ENCODE measurements at places on chromosomes 1 and 21.

DNA sequence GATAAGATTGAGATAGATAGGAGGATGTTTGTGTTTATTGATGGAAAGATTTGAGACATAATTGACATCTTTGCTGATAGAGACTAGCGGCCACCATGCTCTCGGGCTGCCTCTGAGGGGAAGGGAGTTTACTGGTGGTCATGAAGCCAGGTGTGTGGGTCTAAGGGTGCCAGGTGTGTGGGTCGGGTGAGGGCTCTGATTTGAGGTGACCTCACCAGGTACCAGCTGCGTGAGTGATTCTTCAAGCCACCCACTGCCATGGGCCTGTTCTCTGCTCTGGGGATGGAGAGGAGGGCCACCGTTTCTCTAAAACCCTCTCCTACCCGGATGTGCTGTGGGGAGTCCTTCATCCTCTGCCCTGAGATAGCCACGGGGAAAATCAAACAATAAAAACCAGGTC is 3.2 kb downstream of the UBASH3A start:
- DNase-seq = no peak

GRCh38 chr1:29820401-29820800 is 584.1 kb downstream of the PTPRU start:
- DNase-seq = no peak

GRCh38 chr1:8873506-8874229 is 4.8 kb downstream of the ENO1 start:
- DNase-seq = no peak

GRCh38 chr1:150753416-150753815 is 12.2 kb downstream of the CTSS start:
- DNase-seq = no peak

GRCh38 chr1:11807133-11807532 is 1.1 kb downstream of the CLCN6 start:
- no peak for DNase-seq

GRCh38 chr21:37626320-37626719 is 259.7 kb downstream of the DYRK1A start:
- no peak for DNase-seq
